Cerebellum (tissue), 4 donors: ENCODE measurements at places on chromosomes 12 and 14.

GRCh38 chr14:67140556-67140955 lies 48.7 kb upstream of the GARIN2 start:
- no peak for DNase-seq

DNA sequence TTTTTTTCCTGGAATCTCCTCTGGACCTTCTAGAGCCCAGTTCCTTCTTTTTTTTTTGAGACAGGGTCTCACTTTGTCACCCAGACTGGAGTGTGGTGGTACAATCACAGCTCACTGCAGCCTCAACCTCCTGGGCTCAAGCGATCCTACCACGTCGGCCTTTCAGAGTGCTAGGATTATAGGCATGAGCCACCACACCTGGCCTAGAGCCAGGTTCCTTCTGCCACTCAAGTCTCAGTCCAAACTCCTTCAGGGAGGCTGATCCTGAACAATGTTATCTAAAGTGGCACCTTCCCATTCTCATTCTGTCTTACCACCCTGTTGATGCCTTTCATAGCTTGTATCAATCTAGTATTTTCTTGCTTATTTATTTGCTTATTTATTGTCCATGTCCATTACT lies 22.3 kb upstream of the ELK3 start:
- no peak for DNase-seq

DNA sequence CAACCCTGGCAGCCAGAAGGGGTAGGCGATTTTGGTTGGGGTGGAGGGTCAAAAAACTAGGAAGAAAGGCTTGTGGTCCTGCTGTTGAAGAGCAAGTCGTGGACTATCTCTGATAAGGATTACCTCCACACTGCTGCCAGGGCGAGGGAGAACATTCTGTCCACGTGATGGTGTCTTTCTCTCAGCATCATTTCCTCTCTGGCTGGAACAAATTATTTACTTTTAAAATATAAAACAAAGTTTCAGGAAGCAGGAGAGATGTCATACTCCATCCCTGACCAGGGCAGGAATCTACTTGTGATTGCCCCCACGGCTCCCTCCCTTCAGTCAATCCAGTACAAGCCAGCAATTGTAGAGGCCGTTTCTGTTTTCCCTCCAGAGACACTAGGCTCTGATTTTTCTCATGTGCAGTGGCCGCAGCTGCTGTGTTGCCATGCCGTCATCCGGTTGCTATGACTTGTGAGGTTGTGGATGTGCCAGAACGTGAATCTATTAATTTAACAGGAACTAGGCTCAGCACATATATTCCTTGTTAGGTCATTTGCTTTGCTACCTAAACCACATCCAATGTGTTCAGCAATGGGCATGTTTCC lies 61.5 kb upstream of the PTGR2 start:
- no peak for DNase-seq

- DNase-seq, result no peak
These were observed 20.3 kb upstream of the CACNA1C start for GRCh38 chr12:2032506-2032905.

GRCh38 chr12:3527181-3527580 lies 36.2 kb downstream of the PRMT8 start:
- no peak for DNase-seq

DNA sequence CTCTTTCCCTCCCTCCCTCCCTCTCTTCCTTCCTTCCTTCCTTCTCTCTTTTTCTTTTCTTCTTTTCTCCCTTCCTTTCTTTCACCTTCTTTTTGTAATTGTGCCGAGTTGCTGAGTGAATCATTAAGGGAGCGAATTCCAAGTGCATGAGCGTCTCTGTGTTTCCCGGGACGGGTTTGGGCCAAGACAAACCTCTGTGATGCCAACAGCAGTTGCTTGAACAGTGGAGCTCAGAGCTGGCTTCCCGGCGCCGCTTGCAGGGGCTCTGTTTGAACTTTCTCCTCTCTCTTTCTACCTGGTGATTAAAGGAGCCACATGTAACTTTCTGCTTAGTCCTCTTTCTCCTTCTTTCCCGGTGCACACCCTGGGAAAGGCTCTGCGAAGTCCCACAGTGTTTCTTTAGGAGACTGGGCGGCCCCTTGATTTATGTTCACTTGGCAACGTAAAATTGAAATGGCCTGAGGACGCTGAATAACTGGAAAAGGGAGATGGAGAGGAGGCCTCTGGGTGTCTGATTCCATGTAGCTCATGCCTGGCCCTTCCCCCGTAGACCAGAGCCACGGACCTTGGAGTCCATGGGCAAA lies 33.7 kb upstream of the MAP1LC3B2 start:
- DNase-seq, result no peak
